Dermis blood vessel endothelial cell (primary cell): ENCODE measurements at places on chromosomes 13 and 19. TPM values are rescaled to one million over a fixed set of nuclear protein-coding genes. Genes with fewer than 3 reads are reported as not detected.

GRCh38 chr13:99258946-99259345 lies 767 bp upstream of the GPR18 start:
- DNase-seq: no peak

DNA sequence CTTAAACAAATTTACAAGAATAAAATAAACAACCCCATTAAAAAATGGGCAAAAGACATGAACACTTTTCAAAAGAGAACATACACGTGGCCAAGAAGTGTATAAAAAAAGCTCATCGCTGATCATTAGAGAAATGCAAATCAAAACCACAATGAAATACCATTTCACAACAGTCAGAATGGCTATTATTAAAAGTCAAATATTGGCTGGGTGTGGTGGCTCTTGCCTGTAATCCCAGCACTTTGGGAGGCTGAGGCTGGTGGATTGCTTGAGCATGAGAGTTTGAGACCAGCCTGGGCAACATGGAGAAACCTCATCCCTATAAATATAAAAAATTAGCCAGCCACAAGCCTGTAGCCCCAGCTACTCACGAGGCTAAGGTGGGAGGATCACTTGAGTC lies 89.9 kb downstream of the UBL3 start:
- DNase-seq: no peak

- DNase-seq: no peak
Measured at GRCh38 chr13:112852392-112852791, 116.6 kb upstream of the MCF2L start.

- DNase-seq: no peak
Measured at GRCh38 chr19:18289471-18290301, 8.3 kb upstream of the JUND start.

- DNase-seq: no peak
Measured at GRCh38 chr13:23673354-23673753, 103.1 kb downstream of the TNFRSF19 start.

GRCh38 chr19:49387936-49388372 lies at the start of gene KASH5:
Gene KASH5 (plus strand): TSS chr19:49388249. CDS start chr19:49390884, 2,635 bp downstream.
- peak; percentile 87 for DNase-seq

Gene SLC25A23
- 20.4 and 62.0 TPM in 2 replicates for total RNA-seq

Gene CEACAM8
- not detected in 2 replicates for total RNA-seq
